ENCODE measurements at places on chromosomes 7 and 10.

GRCh38 chr10:43197834-43198681 lies 59.8 kb downstream of the CSGALNACT2 start:
- no peak for DNase-seq

DNA sequence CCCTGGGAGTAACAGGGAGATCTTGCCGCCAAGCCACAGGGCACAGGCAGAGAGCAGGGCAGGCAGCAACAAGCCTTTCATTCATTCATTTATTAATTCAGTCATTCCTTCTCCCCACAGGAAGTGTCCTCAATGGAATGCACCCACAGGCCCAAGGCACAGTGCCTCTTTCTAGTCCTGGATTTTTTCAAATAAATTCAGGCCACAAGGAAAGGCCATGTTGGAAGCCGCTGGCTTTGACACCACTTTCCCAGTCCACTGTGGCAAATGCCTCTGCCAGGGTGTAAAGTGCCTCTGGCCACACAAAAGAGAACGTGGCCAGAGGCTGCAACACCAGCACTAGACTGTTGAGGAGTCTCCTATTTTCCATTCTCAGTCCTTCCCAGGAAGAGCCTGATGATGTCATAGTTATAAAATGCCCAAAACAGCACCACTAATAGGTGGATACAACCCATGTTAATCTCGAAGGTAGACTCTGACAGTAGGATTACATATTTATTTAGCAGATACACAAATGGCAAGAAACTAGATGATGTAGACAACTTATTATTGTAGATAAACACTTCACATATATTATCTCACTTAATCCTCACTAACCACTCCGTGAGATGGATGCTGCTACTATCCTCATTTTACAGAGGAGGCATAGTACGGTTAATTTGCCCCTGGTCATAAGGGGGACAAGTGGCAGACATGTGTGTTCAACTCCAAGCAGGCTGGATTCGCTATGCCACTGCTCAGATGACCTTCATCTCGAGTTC lies 5.5 kb downstream of the JAZF1 start:
- no peak for DNase-seq

- peak; percentile 19 for DNase-seq
Observed at GRCh38 chr10:14648005-14648765, 126.5 kb downstream of the FAM107B start.

DNA sequence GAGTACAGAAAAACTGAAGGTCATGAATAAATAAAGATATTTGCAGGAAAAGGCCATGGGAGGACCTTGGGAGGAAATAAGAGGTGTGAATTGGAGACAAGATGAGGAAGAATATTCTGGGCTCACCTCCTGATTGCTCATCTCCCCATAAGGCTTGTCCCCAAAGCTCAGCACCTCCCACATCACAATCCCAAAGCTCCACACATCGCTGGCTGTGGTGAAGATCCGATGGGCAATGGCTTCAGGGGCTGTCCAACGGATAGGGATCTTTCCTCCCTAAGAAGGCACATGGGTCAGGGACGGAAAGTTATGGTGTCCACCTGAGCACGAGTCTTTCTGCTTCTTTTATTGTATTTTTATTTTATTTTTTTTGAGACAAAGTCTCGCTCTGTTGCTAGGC lies 12.9 kb downstream of the ZYX start:
- DNase-seq: no peak

- DNase-seq: no peak
Observed at GRCh38 chr7:6181136-6181535, 91.3 kb downstream of the CYTH3 start.

GRCh38 chr7:157564517-157565177 lies 227.8 kb downstream of the DNAJB6 start:
- DNase-seq: no peak

GRCh38 chr10:489330-489729 lies 200.1 kb downstream of the DIP2C start:
- no peak for DNase-seq

DNA sequence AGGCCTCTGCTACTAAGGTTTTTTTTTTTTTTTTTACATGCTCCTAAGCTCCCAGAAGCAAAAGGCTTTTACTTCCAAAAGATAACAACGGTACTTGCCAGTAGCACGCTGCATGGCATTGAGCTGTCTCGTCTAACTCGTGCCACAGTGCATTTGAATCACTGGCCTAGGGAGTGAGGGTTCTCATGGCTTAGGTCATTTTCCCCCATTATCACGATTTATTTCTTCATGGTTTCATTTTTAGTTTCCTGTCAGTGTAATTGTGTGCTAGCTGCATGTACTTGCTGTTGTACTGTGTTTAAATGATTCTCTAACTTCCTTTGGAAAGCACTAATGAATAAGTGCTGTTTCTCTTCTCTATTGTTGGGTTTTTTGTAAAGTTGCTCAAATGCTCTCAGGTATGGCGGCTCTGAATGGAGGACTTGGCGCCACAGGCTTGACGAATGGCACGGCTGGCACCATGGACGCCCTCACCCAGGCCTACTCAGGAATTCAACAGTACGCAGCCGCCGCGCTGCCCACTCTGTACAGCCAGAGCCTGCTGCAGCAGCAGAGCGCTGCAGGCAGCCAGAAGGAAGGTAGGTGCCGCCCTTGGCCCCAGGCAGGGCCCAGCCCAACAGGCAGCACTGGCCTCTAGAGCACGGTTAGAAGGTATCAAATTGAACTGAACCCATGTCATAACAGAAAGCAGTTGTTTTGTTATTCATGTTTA lies 290.5 kb downstream of the USP6NL start:
- DNase-seq: no peak

DNA sequence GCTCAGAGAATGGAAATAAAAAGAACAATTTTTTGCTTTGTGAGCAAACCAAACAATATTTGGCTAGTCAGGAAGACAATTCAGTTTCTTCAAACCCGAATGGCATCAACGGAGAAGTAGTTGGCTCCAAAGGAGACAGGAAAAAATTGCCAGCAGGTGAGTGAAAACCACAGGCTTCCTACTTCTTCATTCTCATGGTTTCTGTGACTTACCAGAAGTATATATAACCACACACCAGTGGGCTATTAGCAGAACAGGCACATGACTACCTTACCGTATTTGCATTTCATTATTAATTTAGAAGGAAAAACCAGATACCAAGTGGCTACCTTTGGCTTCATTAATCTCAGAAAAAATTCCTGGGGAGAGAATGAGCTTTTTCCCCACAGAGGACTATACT lies 8.8 kb downstream of the TDRD1 start:
- DNase-seq: no peak

GRCh38 chr7:43528576-43529354 lies 54.1 kb upstream of the STK17A start:
- DNase-seq: no peak

DNA sequence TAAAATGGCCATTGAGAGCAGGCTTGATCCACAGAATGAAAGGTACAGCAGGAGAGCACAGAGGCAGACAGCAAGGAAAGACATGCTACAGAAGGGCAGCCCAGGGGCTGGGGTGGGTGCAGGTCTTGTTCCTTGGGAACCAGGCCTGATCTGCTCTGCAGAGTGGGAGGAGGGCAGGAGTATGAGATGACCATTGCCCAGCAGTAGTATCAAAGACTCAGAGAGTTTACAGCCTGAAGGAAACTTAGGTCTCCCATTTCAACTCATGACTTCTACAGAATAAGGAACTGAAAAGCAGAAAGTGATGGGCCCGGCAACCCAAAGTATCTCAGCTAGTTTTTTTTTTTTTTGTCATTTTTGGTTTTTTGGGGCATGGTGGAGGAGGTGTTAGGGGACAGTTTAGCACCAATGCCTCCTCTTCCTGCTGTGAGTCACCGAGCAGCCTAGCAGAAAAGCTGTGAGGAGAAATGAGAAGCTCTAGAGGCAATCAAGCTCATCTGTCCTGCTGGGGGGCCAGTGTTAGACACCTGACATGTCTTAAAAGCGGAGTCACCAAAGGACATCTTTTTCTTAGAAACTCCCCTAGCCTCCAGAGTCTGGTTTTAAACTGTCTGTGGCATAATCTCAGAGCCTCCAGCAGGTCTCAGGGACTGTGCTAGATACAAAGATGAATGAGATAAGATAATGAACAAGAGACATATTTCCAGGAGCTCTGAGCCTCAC lies 34.3 kb upstream of the HERPUD2 start:
- no peak for DNase-seq

DNA sequence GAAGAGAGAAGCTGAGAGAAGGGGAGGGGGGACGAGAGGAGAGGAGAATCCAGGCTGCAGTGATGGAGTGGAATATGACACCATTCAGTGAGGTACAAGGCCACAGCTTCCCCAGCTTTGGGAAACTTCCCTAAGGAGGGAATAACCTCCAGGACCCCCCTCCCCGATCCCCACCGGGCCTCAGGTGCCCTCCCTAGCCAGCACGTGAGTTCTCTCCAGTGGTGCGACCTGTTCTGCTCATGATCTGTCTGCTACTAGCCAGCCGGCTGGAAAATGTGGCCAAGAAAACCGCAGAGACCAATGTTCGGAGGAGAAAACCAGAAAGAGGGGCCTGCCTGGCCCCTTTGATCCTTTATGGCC lies 39.9 kb upstream of the AGK start:
- DNase-seq: no peak

GRCh38 chr7:54705436-54705835 lies 53.6 kb downstream of the SEC61G start:
- no peak for DNase-seq

DNA sequence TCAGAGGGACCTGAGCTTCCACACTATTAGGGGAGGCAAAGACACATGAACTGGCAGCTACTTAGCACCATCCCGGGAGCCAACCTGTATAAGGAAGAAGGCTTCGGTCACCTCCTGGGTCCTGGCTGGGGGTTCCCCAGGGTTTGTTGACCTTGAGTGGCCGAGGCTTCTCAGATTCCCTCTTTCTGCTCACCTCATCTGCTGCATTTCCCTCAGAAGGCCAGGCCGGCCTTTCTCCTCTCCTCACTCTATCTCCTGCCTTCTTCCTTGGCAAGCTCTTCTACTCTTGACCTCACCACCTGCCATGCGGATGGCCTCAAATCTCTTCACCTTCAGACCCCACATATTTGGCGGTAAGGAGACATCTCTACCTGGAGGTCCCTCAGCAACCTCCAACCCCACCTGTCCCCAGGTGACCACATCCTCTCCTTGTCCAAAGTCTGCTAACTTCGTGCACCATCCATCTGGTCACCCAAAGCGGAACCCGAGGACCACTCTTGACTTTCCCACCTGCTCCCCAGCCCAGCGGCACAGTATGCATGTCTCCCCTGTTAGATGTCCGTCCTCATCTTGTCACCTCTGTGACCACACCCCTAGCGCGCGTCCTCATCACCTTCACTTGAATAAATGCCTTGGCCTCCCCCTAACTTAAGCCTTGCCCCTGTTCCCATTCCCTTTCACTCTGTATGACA lies 133.8 kb upstream of the UNC5B start:
- DNase-seq: no peak

DNA sequence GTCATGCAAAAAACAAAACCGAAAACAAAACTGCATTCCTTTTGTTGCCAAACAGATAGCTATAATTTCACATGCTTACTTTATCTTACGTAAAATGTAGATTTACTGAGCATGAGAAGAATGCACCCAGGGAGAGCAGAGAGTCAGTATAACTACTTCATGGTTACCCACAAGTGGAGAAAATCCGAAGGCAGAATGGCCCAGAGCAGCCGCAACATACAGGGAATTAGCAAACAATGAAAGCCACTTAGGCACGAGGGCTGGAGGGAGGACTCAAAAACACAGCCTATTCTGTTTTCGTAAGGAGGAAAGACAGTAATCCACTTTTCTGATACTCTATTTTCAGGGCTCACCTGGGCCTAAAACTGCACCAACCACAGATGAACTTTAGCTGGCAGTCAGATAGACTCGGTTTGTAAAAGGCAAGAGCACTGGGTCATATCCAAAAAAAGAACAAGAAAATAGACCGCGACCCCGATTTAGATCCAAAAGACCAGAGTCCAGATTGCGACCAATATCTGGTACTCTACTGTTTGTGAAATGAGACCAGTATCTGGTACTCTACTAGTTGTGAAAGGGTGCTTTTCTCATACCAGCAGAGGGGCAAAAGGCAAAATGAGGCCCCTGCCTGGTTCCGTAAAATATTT lies 1.3 kb downstream of the ITPRIP start:
- DNase-seq: no peak

- DNase-seq: no peak
Observed at GRCh38 chr10:43939389-43939938, 290.8 kb upstream of the ZNF32 start.

- no peak for DNase-seq
Observed at GRCh38 chr10:77648472-77648871, 10.9 kb upstream of the KCNMA1 start.

DNA sequence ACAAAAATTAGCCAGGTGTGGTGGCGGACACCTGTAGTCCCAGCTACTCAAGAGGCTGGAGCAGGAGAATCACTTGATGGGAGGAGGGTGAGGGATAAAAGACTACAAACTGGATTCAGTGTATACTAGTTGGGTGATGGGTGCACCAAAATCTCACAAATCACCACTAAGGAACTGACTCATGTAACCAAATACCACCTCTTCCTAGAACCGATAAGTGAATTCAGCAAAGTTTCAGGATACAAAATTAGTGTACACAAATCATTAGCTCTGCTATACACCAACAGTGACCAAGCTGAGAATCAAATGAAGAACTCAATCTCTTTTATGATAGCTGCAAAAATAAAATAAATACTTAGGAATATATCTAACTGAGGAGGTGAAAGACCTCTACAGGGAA lies 23.0 kb upstream of the DMBT1 start:
- DNase-seq: no peak

DNA sequence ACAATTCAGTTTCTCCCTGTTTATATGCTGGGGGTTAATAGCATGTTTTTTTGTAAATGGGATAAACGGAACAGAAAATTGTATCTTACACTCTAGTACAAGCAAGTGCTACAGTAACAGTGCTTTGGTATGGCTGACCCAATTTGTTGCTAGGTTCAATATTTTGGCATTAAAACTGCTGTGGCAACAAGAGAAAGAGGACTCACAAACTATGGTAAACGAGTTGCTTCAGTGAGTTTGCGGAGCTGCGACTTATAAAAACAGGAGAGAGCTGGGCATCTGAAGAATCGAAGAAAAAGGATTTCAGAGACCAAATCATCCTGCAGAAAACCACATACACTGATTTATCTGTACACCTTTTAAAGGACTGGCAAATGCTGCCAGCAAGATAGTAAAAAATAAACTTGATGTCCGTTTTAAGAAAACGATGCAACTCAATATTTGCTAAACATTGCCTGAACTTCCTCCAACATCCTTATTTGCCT lies 2.2 kb downstream of the GLUD1 start:
- DNase-seq: no peak

DNA sequence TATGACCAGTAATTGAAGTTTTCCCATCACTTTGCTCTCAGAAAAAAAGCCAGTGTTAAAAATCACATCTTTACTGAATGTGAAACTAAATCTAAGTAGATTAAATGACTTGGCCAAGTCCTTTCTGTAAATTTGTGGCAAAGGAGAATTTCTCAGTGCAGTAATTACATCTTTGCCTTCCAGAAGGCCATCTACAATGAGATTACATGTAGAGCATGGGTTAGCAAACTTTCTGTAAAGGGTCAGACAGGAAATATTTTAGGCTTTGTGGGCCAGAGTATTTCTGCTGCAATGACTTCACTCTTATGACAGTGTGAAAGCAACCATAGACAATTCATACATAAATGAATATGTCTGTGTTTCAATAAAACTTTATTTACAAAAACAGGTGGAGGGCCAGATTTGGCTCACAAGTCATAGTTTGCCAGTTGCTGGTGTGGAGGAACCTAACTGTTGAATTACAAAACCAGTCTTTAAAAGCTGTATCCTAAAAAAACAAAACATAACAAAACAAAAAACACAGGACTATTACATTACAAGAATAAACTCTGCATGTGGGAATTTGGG lies 191.0 kb downstream of the TAX1BP1 start:
- DNase-seq: no peak

- DNase-seq: peak; percentile 75
Observed at GRCh38 chr10:6348096-6348874, 145.6 kb downstream of the PFKFB3 start.

All from stimulated activated CD4-positive, alpha-beta T cell treated with anti-CD3 and anti-CD28 coated beads, Interleukin-1b, Interleukin-23, amount 100 ng/mL, for 1 hour (primary cell).